Activated effector memory CD4-positive, alpha-beta T cell treated with Interleukin-2 at 50 U/mL for 16 hours (primary cell): ENCODE measurements at places on chromosomes 7 and 10.

- no peak for DNase-seq
Observed at GRCh38 chr10:93148476-93148875, 74.8 kb downstream of the CYP26A1 start.

DNA sequence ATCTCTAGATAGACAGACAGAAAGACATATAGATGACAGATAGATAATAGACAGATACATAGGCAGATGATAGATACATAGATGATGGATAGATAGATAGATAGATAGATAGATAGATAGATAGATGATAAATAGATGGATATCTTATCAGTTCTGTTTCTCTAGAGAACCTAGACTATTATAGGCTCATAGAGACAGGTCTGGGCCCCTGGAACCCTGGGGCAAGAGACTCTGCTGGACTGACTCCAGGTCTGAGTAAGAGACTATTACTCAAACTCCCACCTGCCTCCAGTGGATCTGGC lies 58.3 kb downstream of the FRMPD2 start:
- DNase-seq = no peak

DNA sequence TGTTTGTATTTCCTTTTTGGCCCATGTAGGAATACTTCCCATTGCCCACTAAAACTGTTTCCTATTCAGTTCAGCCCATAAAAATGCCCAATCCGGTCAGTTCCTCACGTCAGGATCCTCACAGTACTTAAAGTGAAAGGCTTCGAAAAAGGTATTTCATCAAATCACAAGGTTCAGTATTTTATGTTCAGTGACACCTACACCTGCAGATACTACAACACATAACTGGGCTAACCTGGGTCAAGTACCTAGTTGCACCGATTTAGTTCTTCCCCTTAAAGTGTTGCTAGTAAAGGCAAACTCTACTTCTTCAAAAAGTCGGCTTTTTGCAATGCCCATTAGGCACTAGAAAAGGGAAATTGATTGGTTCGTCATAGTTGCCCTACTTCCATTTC lies 1.1 kb downstream of the SNX13 start:
- DNase-seq = no peak

- DNase-seq = no peak
Observed at GRCh38 chr7:98613601-98614425, 3.3 kb upstream of the NPTX2 start.

DNA sequence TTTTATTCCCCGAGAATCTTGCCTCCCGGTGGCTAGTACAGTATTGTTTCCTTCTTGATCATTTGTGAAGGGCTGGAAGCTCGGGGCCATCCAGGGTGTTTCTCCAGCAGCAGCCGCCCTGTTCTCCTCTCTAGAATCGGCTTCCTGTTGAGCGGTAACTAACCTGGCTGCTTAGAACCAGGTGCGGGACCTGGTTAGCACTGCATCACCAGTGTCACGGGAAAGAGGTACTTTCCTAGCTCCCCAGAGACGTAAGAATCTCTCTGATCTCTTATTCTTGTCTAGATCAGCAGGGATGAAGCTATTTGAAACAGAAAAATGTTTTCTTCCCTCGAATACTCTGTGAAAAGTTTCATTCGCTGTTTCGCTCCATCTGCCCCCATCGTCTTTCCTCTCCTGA lies 239.2 kb downstream of the CELF2 start:
- no peak for DNase-seq

GRCh38 chr10:96416643-96417042 lies 57.8 kb upstream of the OPALIN start:
- DNase-seq = no peak

DNA sequence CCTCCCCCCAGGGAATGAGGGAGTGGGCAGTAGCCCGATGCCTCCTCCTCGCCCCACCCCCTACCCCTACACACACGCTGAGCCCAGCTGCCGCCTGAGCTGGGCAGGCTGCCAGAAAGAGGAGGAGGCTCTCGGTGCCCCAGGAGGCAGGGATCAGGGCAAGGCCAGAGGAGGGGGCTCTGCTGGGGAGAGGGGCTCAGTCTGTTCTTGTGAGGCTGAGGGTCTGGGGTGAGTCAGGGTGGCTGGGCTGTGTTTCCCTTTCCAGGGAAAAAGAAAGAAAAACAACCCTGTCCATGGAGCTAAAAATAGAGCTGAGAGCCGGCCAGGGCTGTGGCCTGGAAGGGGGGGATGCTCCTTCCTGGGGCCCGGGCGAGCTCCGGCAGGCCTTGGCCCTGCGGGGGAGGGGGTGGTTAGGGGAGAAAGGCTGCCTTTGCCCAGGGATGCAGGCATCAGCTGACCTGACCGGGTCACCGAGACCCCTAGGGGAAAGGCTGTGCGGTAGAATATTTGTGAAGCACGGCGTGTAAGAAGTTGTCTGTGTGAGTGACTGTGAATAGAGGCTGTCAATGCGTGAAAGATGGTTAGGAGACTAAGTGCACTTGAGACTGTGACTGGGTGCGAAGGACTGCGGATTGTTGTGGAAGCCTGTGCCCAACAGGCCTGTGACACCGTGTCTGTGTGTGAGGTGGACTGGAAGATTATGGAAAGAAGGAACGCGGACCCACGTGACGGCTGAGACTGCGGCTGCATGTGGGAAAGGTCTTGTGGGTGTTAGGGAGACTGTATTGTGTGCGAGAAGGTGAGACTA lies 1.2 kb upstream of the LZTS2 start:
- DNase-seq = peak; percentile 58

GRCh38 chr10:10508211-10508610 lies 509.5 kb upstream of the CELF2 start:
- DNase-seq = no peak

DNA sequence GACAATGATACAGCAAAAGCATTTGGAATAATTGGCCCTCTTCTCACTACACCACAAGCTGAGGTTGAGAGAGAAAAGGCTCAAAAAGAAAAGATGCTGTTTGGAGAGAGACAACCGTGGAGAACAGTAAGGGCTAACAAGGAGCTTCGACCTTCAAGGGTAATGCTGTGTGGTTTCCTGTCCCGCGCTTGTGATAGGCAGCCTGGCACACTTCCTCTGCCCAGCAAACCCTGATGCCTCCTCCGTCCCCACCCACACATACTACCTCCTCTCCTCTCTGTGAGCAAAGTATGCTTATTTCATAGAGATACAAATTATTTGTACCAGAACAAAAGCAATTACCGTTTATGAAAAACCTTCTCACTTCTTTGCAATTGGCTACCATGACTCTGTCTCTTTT lies 755.4 kb downstream of the KCNMA1 start:
- no peak for DNase-seq

- DNase-seq = no peak
Observed at GRCh38 chr7:152137476-152138025, 112.1 kb downstream of the GALNT11 start.

GRCh38 chr10:79583488-79584024 lies 23.3 kb upstream of the SFTPA2 start:
- no peak for DNase-seq

DNA sequence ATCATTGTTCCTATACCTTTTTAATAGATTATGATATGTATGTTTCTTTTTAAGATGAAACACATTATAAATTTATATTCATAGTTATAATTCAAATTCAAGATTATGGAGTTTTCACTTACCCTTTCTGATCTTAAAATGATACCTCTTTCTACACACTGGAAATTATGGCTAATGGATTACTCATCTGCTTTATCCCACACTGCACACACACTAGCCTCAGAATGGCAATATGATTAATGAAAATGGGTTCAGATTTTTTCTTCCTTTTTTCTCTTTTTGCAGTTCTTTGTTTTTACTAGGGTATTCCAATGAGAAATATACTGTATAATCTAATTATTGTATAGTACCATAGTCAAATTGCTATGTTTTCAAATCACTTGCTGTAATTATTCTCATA lies 82.3 kb upstream of the FZD1 start:
- DNase-seq = no peak

DNA sequence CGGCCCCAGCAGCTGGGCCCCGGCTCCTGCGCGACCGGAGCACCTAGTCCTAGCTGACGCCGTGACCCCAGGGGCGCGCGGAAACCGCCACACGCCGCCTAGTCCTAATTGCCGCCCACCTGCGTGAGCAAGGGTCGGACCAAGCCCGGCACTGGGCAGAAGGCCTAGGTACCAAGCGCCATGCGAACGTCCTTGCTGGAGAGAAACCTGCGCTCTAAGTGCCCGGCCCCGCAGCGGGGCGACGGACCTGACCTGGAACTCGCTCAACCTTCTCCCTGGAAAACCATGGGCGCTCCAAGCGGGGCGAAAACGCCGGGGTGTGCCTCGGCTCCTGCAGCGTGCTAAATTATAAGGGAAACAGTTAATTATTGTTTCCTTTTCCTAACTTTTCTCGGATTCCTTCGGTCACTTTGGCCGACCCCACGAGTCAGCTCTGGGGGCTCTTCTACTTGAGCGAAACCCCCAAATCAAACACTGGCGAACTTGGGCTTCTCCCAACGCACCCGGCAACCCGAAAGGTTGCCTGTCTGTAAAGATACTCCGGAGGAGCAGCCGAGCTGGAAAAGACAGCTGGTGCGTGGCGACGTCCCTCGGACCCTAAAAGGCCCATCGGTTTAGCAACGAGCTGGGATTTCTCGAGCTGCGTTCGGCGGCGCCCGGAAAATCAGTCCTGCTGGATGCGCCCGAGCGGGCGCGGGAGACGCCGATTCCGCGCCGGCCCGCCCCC lies 5.3 kb upstream of the EBF3 start:
- no peak for DNase-seq

DNA sequence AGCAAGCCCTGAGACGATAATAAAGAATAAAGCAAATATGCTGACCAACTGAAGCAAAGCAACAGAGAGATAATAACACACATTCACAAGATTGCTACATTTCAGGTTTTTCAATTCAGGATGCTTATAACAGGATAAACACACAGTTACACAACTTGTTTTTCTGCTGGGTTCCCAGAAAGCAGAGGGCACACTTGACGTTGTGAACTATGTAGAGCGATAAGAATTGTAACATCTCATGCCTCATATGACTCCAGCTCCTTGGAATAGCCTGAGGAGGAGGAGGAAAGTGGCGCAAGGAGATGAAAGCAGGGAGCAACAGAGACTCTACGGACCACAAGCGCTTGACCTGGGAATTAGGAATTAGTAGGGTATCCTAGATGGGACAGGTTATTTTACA lies 201.7 kb downstream of the SKAP2 start:
- DNase-seq = no peak

- no peak for DNase-seq
Observed at GRCh38 chr10:44827431-44828006, 83.6 kb upstream of the TMEM72 start.

- DNase-seq = no peak
Observed at GRCh38 chr10:73233883-73234282, 13.2 kb downstream of the DNAJC9 start.

DNA sequence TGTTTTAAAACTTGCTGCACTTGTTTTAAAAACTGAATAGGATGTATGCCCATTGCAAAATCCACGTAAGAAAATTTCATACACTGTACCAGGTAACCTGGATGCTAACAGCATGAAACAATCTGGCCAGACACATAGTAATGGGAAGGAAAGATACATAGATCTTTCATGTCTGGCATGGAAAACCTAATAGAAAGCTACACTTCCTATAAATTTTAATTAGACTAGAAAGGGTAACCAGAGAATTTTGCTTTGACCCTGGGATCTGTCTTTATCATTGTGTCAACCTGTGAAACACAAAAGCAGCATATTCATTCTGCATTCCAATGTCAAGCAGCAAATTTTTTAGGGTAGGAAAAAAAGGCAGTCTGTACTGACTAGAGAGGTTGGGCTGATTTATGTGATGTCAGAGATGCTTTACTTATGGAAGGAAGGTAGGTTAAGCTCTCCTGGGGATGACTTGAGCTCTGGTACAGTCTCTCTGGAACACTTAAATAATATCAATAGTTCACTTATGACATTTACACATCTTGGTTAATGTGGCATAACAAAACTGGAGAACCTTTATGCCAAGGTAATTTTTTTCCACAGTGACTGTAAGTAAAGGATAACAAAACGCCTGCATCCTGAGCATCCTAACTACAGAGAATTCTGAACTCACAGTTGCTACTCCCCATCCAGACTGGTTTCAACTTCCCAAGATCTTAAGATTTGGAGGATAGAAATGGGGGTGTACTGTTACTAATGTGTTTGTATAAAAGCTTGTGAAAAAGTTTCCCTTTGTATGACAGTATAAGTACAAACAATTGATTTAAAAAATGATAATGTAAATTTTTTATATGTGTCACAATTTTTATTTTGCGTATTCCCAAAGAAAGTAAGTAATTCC lies 44.7 kb downstream of the DOCK4 start:
- DNase-seq = no peak

- DNase-seq = no peak
Observed at GRCh38 chr7:130084037-130084875, 13.9 kb downstream of the KLHDC10 start.

DNA sequence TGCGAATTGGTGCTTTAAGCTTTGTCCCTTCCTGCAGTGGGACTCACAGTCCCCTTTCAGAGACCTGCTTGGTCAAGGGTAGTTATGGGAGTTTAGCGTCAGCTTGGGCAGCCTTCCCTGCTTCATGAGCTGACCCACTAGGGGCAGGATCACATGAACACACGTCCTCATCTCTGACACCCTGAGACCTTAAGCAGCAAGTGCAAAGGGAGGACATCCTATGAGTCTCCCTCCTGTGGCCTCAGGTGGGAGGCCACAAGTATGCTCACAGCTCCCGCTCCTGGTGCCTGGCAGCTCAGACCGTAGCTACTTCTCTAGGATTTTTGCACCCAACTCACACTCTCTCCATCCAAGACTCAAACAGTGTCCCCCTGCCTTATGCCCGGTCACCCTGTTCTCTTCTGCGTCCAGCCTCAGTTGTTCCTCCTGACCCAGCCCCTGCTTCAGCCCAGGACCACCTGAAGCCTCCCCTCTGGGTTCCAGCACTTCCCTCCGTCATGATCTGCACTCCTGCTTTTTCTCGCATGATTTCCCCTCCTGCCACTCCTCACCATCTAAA lies 136.6 kb upstream of the FAM20C start:
- no peak for DNase-seq

DNA sequence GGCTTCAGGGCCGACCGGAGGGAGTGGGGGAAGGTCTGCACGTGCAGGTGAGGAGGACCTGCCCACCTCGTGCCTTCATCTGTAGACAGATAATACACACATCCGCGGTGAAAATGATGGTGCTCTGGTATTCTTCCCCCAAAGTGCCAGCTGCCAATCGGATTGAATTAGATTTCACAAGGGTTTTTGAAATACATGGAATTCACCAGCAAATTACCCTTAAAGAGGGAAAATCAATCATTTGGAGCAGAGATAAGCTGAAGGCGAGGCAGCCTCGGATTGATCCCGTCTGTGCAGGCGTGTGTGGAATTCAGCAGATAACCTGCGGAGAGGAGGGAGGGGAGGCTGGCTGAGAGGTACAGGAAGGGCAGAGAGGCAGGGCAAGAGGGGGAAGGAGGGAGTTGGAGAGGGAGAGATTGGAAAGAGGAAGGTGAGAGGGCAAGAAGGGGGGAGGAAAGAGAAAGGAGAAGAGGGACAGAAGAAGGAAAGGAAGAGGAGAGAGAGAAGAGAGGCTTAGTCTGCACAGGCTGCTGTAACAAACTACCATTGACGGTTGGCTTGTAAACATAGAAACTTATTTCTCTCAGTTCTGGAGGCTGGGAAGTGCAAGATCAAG lies 84.2 kb downstream of the C10orf105 start:
- no peak for DNase-seq

DNA sequence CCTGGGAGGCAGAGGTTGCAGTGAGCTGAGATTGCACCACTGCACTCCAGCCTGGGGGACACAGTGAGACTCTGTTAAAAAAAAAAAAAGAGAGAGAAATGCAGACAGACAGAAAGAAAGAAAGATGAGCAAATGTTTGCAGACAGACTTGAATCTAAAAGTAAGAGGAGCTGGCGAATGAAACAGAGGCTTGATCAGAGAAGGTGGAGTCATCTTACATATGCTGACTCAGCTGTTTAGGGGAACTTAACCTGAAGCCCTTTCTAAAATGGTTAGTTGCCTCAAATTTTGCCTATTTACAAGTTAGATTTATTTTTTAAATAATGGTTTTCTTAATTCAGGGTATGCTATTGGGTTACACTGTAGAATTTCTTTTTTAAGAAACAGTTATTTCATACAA lies 5.4 kb downstream of the FAM171A1 start:
- DNase-seq = no peak
